ENCODE measurements at places on chromosomes 5 and 9. TPM values are rescaled to one million over a fixed set of nuclear protein-coding genes. Genes with fewer than 3 reads are reported as not detected.
A peak's percentile ranks its signal among the peaks of the same experiment; 100 is the strongest.

- no peaks in the 10 kb centered on the region for H3K4me1 ChIP-seq
- H3K27ac ChIP-seq: no peak overlapping the region
- H3K4me3 ChIP-seq: no peak overlapping the region
- peaks cover 22% of the 10 kb centered on the region for H3K36me3 ChIP-seq
- peaks cover 17% of the 10 kb centered on the region for H3K27me3 ChIP-seq
These were observed 172.8 kb downstream of the GOLPH3 start for GRCh38 chr5:32001284-32001683.

GRCh38 chr5:175021841-175022625 is 297.7 kb downstream of the MSX2 start:
- no peak overlapping the region for H3K27ac ChIP-seq
- H3K27me3 ChIP-seq: no peaks in the 10 kb centered on the region
- H3K4me3 ChIP-seq: no peak overlapping the region
- H3K4me1 ChIP-seq: no peaks in the 10 kb centered on the region

DNA sequence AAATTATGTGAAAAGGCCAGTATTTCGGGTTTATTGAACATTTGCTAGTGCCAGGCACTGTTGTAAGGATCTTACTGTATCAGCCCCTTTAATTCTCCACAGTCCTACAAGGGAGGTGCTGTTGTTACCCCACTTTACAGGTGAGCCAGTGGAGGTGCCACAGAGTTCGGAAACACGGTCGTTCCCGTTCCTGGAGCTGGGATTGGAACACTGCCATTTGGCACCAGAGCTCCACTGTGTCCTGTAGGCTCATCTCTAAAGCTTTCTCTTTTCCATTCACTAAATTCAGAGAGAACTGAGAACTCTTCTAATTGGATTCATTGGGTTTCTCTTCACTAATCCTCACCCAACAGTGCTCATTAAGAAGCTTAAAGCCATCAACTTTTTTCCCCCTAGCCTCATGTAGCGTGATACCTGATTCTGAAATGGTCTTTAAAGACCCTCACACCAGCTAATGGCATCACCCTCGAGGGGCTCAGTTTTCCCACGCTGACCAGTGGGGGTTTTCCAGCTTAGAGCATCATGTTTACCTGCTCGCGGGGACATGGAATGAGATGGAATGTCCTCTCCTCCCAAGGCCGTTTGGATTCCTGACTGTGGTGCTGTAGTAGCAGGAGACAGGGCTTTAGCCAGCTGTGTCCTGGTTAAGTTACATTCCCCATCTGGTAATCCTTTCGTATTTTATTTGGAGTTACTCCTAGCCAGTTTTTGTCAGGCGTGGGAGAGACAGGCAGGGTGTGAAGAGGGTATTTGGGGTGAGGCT is 5.8 kb downstream of the ERGIC1 start:
- no peak overlapping the region for H3K27ac ChIP-seq
- no peak for DNase-seq
- peaks cover 26% of the 10 kb centered on the region for H3K4me1 ChIP-seq
- peaks cover 2% of the 10 kb centered on the region for H3K27me3 ChIP-seq

DNA sequence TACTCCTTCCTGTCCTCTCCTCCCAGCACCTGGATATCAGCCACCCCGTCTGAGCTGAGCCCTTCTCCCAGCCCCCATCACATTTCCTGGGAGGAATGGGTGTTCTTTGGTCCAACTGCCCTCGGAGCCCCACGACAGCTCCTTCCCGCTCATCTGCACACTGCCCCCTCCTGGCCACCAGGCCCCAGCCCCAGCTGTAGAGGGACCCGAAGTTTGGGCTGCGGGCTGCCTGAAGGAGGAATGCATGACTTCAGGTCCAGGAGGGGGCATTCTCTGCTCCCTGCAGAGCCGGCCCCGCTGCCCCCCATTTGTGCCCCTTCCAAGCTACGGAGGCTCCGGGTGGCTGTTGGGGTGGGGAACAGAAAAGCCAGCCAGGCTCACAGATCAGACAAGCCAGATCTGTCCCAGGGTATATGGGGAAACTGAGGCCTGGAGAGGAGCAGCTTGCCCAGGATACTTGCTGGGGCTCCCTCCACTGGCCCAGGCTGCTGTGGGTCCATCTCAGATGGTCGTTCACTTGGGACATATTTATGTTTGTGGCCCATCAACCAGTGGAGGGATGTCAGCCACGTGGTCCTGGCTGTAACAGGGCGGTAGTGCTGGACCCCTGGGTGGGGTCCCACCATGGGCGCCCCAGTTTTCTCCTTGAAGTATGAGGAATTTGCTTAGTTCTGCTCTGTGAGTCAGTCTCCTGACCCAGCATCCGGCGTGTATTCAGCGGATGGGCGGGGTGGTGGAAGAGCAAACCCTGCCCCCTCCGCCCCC is 33.1 kb downstream of the DAB2IP start:
- H3K27me3 ChIP-seq: peaks cover 13% of the 10 kb centered on the region
- peak; percentile 77 for DNase-seq
- H3K4me3 ChIP-seq: no peak overlapping the region

- no peak overlapping the region for H3K4me3 ChIP-seq
- no peaks in the 10 kb centered on the region for H3K27me3 ChIP-seq
- H3K27ac ChIP-seq: no peak overlapping the region
These were observed 4.8 kb downstream of the CWC27 start for GRCh38 chr5:64773533-64773932.

DNA sequence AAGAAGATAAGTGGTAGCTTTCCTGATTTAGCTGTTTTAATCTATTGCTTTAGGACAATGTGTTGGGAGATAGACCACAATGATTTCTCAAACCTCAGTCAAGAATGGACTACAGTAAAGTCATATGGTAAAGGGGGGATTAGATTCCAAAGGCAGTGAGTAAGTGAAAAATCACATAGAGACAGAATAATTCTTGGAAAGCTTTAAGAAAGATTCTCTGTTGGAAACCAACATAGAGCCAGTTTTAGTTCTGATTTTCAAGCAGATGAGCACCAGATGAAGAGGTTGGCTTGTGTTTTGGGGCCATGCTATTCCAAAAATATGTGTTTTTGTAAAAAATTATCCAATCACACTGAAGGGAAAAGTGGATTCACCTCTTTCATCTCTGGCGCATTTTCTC is 256.8 kb upstream of the RPS23 start:
- peaks cover 2% of the 10 kb centered on the region for H3K27me3 ChIP-seq
- peaks cover 25% of the 10 kb centered on the region for H3K36me3 ChIP-seq
- H3K27ac ChIP-seq: no peak overlapping the region

GRCh38 chr9:8980496-8981013 is 1181.0 kb upstream of the DMAC1 start:
- no peaks in the 10 kb centered on the region for H3K4me1 ChIP-seq
- no peak overlapping the region for H3K4me3 ChIP-seq
- no peaks in the 10 kb centered on the region for H3K36me3 ChIP-seq
- no peak for DNase-seq
- H3K27ac ChIP-seq: no peak overlapping the region
- no peaks in the 10 kb centered on the region for H3K27me3 ChIP-seq

DNA sequence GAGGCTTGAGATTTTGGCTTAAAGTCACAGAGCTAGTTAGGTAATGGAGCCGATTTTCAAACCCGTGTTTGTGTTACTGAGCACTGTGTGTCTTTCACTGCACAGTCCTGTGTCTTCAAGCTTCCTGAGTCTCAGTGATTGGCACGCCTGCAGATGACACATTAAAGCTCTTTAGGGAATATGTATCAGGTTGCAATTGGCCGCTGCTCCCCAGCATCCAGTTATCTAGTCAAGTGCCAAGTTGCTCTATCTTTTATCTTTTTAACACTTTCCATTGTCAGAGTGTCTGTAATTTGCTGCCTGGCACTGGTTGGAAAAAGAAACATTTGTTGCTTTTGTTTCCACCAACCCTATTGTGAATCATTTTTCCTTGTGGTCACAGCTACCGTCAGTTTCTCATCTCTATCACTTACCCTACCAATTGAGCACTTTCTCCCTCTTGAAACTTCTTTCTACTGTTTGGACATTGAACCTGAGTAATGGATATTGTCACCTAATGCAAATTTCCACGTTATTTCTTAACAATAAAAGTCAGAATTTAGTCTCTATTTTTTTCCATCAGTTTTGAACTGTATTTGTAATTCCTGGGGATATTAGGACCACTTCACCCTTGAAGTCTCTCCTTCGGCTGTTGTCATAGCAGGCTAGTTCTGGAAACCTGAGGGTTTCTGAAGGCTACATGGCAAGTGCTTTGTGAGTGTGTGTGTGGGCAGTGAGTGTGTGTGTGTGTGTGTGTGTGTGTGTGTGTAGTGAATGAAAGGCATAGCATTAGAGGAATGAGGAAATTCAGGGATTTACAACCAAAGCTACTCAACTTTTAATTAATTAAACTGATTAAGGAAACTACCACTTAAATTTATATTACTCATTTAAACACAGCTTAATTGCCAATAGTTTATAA is 274.3 kb downstream of the ISL1 start:
- peaks cover 1% of the 10 kb centered on the region for H3K27me3 ChIP-seq
- peak; percentile 19 for DNase-seq
- H3K4me3 ChIP-seq: no peak overlapping the region
- H3K36me3 ChIP-seq: no peaks in the 10 kb centered on the region
- peaks cover 8% of the 10 kb centered on the region for H3K4me1 ChIP-seq

Gene CMYA5
- 0.74 TPM for total RNA-seq

Gene AMACR
- 9.0 TPM for total RNA-seq

Gene SPATA31E1
- total RNA-seq: 0.71 TPM

Gene VLDLR
- total RNA-seq: 28.8 TPM

Gene NTRK2
- 2.1 TPM for total RNA-seq

Measured in glutamatergic neuron (in vitro differentiated cells).